ENCODE measurements at places on chromosomes 7 and 10.

DNA sequence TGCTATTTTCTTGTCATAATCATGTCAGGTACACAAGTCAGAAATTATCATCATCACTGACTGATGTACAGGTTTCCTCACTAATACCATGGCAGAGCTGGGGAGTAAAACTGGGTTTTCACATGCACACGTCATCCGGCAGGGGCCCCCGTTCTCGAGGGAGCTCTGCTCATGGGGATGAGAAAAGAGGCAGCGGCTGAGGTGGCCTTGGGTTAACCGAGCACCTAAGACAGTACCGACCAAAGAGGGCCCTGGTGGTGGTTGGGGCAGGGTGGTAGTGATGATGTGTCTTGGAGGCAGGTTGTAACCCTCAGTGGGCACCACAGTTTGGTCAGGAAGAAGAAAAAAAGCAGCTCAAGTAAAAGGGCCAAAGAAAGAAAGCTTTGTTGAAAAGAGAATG, 12.1 kb upstream of the TRPV6 start:
- no peak for DNase-seq

GRCh38 chr10:62182595-62182994, 86.0 kb downstream of the RTKN2 start:
- no peak for DNase-seq

- DNase-seq: no peak
These were observed 34.8 kb downstream of the SVOPL start for GRCh38 chr7:138666385-138666784.

- DNase-seq: no peak
These were observed 2.4 kb downstream of the SYPL1 start for GRCh38 chr7:106109521-106110237.

DNA sequence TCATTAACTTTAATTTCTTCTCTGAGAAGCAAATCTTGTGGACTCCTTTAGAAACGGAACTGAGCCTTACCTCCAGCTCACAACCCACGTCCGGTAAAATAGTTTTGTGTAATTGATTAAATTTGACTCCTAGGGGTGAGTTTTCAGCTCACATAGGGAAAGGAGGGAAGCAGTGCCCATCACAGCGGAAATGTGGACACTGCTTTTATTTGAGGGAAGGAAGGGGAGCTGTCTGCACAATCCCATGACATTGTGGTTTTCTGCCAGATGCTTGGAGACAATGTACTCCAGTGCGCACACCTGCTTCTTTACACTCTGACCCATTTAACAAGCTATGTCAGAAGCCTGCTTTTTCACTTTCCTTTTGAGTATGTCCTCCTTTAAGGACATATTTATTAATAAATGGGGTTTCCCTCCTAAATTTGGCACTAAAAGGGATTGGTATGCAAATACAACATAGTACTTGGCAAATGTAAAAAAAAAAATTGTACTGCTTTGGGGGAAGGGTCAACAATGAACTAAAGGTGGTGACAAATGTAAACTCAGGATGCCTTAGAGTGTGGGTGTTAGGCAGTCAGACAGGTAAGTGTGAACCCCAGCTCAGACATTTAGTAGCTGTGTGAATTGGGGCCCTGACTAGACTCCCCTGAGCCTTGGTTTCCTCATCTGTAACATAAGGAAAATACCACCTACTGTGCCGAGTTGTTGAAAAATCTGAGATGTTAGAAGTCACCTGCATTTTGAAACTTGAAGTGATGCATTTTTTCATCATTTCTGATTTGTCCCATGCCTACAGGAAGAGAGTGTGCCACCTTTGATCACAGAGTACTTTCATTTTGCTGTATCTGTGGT, 90.2 kb upstream of the KLF6 start:
- DNase-seq: no peak
